ENCODE measurements at places on chromosomes 6 and 20.

GRCh38 chr6:153096792-153097191 is 34.3 kb downstream of the RGS17 start:
- DNase-seq: no peak

DNA sequence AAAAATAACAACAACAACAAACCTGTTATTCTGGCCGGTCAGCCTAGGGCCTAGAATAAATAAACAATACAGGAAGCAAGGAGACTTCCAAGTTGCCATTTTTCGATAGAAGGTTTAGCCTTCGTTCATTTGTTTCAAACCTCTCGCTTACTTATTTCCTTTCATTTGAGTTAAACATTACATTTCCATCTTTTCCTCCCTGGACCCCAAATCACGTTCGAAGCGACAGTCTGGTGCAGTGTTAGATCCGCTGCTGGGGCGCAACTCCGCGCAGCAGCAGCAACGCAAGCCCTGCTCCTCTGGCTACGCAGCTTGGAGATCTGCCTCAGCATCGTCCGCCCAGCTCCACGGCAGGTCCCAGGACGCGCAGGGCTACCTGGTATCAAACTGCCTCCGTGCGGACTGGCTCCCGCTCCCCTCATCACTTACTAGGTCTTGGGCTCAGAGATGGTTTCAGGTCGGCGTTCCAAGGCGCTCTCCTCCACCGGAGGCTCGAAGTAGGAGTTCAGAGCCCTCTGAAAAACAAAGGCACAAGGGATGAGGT is 530 bp downstream of the TDP2 start:
- DNase-seq: peak; percentile 52

DNA sequence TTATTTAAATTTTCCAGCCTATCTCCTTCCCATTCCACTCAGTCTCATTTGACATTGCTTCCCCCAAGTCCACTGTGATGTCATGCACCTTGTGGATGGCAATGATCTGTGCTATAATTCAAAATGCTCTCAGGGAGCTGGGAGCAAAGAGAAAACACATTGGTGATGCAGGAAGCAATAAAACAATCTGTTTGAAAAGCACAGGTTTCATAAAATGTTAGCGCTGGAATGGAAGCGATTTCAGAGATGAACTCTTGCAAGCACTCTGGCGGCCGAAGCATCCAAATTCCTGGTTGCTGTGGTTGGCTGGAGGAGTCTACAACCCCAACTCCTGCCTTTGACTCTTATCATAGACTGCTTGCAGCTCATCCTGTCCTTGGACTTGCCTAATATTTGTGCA is 167.0 kb downstream of the GMPR start:
- DNase-seq: no peak

- no peak for DNase-seq
Observed at GRCh38 chr6:167285077-167285770, 5.9 kb upstream of the UNC93A start.

- DNase-seq: no peak
Observed at GRCh38 chr6:82521369-82521768, 157.8 kb downstream of the TPBG start.

GRCh38 chr20:62959998-62960436 is 7.5 kb downstream of the SLC17A9 start:
- DNase-seq: no peak

DNA sequence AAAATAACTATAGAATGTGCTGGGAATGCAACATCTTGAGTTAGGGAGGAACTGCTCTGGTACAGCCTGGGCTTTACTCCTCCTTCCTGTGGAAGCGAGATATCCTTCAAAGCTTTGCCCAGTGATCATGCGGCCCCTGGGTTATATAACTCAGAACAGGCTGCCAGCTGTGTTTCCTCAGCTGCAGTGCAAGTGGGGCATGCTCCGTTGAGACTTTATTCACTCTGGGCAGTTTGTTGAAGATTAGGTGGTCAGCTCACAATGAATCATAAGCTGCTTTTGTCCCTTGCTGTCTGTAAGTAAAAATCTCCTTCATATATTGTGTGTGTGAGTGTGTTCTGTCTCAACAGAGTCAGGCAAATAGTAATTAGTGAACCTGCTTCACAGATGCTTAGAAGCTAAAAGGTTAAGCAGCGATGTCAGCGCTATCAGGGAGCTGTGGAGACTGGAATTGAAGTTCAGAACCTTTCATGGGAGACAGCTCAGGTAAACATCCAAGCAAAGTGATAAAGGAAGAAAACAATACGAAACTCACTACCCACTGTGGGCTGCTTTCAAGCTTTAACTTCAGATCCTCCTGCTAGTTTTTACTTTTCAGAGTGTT is 688.4 kb downstream of the HTR1B start:
- no peak for DNase-seq
